NCI-H82 (cell line): ENCODE measurements at places on chromosomes 2 and 18.

DNA sequence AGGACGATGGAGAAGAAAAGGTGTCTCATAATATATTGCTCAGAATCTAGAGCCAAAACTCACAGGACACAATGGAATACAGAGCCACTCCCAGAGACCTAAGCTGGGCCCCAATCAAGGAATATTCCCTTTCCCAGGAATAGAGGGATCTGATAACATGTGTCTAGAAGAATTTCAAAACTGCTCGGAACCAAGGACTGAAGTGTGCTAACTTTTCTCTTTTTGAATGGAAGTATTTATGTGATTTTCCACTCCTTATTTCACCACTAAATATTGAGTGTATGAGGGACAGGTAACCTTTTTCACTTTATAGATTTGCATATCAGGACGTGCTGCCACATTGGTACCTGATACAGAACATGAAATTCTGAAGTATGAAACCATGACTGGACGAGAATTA lies 9.2 kb upstream of the C2orf69 start:
- DNase-seq = no peak

DNA sequence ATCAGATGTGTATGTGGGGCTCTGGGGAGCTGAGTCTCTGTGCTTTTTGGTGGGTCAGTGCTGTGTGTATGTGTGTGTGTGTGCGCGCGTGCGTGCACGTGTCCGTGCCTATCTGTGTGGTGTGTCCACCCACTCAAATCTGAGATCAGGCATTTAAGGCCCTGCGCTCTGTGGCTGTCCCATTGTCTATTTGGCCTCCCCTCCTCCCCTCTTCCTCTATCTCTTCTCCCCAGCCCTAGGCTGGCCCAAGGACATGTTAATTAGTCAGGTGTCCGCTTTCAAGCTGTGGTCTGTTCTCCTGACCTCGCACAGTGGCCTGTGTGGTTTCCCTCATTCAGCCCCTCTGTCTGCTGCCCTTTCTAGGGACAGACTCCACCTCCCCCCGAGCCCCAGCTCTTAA lies 136.4 kb downstream of the DYSF start:
- DNase-seq = no peak

GRCh38 chr2:45285311-45285710 lies 276.1 kb upstream of the SIX2 start:
- DNase-seq = no peak

DNA sequence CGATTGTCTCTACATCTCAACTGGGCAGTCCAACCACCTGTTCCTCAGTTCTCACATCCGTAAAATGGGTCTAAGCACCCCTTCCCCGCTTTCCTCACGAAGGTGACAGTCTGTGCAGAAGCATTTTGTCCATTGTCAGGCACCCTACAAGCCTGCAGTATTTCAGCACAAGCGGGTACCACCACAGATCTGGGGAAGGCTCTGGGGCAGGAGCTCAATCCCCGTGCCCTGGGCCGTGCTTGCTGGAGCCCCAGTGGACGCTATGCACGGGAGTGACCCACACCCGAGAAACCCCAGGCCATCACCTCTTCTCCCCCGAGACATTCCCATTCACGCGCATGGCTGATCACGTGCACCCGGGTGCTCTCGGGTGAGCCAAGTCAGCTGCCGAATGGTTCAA lies 137.7 kb upstream of the PXDN start:
- DNase-seq = no peak

DNA sequence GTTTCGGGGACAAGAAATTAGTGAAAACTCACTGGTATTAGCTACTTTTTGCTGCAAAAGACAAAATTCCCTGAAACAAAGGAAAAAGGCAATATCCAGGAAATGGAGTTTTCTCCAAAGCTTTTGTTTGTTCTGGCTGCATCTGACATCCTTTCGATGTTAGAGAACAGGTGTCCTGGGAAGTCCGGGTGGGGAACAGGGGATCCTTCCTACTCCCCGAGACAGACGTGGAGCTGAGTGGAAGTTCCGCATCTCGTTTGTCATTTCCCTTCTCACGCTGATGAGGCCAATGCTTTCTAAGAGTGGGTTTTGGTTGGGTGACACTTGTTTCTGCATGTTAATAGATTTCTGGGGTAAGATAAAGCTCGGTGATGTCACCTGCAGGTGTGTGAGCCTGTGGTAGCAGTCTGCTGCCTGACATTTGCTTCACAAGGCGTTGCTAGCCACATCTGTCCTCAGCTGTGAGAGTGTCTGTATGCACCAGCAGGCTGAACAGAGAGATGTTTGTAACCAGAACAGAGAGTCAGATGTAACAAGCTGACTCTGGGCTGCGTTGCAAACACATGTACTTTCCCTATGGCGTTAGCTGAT lies 125.9 kb downstream of the ACOXL start:
- DNase-seq = no peak

DNA sequence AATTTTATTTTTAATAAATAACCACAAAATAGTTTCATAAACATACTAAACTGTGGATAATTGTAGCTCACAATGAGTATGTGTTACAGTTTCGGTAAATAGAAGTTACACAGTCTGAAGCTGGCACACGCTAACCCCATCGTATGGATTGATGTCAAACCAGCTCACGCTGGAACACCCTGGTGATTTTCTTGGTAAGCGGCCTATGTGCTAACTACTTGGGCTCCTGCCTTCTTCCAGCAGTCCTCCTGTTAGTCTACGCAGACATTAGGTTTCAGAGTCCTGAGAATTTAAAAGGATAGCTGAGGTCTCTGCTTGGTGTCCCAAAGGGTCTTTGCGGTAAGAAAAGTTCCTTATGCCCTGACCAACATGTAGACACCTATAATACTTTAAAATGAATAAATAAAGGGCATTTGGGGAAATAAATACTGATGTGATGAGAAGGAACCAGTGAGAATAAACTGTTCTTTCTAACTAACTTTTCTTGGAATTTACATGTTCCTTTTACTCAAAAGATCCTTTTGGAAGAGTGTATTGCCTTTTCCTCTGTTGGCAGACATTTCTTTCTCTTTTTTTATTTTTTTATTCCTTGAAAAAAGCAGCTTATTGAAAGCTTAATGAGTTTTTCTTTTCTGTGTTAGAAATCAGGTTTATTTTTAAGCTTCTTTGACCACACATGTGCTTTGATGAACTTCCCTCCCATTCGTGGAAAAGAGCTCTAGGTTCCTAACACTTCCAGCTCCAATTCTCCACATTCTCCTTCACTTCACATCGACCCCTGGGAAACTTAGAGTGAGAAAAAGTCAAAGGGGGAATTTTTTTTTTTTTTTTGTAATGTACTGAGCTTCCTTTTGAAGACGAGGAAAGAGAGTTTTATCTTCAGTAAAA lies 322.2 kb downstream of the IRS1 start:
- no peak for DNase-seq

DNA sequence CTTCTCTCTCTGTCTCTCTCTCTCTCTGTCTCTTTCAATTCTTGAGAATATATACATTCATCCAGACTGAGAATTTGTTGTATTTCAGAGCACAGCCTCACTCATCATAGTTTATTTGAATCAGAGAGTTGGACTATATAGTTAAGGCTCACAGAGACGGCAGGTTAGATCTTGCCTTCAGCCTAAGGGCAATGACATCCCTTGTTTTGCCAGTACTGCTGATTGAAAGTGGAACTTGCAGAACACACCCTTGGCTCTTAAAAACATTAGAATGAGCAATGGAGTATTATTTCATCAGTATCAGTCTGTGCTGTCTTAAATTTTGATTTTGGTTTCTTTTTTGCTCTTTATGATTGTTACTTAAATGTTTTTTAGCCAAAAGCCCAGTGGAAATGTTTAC lies 62.0 kb upstream of the DSG1 start:
- DNase-seq = no peak

GRCh38 chr2:222714361-222715241 lies 43.1 kb downstream of the MOGAT1 start:
- DNase-seq = peak; percentile 92

DNA sequence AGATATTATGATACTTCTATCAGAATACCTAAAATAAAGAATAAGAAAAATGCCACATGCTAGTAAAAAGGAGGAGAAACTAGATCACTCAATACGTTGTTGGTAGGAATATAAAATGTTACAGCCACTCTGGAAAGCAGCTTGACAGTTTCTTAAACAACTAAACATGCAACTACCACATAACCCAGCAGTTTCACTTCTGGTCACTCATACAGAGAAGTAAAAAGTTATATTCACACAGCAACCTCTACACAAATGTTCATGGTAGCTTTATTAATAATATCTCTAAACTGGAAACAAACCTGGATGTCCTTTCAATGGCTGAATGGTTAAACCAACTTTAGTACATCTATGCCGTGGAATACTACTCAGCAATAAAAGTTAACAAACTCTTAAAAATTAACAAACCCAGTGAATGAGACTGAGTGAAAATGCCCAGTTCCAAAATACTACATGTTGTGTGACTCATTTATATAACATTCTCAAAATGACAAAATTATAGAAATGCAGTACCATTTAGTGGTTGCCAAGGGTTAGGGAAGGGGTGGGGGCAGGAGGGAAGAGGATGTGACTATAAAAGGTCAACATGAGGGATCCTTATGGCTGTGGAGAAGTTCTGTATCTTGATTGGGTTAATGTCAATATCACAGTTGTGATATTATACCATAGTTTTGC lies 124.1 kb downstream of the MMADHC start:
- no peak for DNase-seq

DNA sequence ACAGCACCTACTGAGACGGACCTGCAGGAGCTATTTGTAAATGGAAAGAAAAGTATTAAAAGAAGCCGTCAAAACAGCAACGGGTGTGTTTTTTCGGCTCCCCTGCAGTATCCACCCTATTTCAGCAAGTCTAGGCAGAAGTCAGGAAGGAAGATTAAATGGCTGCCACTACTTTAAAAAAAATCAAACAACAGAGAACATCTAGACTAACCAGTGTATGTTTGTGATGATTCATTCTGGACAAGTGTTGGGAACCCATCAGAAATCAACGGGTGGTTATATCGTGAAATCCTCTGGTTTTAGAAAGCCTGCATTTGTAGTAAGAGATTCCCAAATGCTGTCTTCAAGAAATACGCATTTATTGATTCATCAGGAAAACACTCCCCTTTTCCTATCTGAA lies 9.0 kb downstream of the PMAIP1 start:
- no peak for DNase-seq

DNA sequence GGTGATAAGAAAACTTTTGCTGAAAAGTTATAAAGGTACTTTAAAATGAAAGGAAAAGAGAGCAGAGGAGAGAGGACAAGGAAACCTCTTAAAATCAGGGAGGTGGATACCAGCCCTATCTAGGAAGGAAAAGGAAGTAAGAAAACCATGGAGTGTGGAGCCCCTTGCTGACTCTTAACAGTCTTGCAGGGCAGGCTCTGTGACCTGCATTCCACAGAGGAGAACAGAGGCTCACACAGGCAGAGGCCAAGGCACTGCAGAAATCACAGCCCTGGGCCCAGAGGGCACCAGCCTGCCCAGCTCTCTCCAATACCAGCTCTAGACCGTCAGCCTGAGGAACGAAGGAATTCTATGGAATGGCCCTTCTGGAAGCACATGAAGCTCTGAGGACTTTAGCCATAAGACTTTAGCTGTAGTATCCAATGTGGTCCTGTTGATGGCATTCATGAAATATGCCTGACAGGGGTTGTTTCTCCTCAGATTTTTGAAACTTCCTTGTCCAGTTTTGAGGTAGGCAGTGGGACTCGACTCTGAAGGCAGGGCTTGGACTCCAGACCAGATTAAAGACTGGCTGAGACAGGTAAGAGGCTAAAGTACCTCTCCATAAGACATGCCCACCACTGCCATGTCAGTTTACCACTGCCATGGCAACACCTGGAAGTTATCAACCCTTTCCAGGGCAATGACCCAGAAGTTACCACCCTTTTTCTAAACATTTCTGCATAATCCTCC lies 216.3 kb downstream of the ANAPC1 start:
- no peak for DNase-seq

DNA sequence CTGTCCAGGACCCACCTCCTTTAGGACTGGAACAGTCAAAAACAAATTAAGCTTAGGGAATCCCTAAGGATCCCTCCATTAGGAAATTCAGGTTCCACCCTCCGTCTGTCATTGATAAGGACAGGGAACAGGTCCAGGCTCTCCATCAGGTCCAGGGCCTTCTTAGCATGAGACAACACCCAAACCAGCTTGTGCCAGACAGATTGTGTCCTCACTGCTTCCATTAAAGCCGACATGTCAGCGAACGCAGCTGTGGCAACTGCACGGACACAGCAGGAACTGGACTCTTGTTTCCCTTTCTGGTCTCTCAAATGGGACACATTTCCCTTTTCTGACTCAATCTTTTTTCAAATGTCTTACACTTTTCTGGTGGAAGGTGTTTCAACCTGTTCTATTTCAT lies 81.4 kb downstream of the BCL11A start:
- DNase-seq = no peak

GRCh38 chr2:43233218-43234212 lies 7.1 kb upstream of the ZFP36L2 start:
- DNase-seq = peak; percentile 94

GRCh38 chr2:29276151-29276550 lies 160.9 kb downstream of the CLIP4 start:
- no peak for DNase-seq

DNA sequence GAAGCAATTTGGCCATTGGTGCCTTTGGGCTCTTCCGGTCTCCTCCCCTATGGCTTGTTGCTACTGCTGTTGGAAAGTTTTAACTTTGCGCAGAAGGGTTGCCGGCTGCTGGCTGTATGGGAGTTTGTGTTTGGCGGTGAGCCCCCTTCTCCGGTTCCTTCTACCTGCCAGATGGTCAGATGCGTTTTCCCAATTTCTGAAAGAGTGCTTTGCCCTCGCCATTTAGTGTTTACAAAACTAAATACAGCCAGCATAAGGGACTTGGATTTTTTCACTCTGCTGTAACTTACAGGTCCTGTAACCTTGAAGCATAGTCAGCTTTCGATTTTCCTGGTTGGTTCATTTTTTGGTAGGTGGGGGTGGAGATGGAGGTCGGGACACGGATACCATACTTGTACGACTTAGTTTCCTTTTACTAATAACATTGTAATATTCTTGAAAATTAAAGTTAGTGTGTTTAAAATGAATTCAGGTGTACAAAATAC lies 604 bp downstream of the COQ10B start:
- peak; percentile 84 for DNase-seq

DNA sequence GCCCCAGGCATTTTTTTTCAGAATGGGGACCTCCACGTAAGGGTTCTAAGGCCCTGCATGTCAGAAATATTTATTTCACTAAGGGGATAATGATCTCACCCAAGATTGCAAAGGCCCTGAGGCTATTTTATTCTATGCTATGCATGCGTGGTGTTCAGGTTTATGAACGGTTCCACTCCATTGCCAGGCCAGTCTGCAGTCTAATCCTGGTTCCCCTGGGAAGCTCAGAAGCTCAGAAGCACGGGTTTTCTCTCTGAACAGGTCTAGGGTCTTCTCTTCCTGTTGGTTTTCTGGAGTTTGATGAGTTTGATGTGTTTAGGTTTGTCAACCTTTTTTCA lies 256.4 kb upstream of the PXDN start:
- no peak for DNase-seq

GRCh38 chr2:62999905-63000304 lies 50.7 kb upstream of the OTX1 start:
- DNase-seq = no peak

- DNase-seq = no peak
These were observed 569.8 kb upstream of the MEX3C start for GRCh38 chr18:51767293-51767692.

GRCh38 chr2:150526827-150527226 lies 39.4 kb upstream of the RND3 start:
- no peak for DNase-seq

- DNase-seq = no peak
These were observed 104.3 kb downstream of the PLB1 start for GRCh38 chr2:28600181-28600580.

GRCh38 chr18:28757466-28758008 lies 580.6 kb upstream of the CDH2 start:
- DNase-seq = no peak

GRCh38 chr18:60895181-60895580 lies 438.0 kb upstream of the CDH20 start:
- no peak for DNase-seq

- no peak for DNase-seq
These were observed 3.0 kb downstream of the NPC1 start for GRCh38 chr18:23583071-23583865.
